ENCODE measurements at places on chromosomes 6 and 20. TPM values are rescaled to one million over a fixed set of nuclear protein-coding genes. Genes with fewer than 3 reads are reported as not detected.

Gene AAR2
- total RNA-seq = 22.0 TPM

Gene TMEM170B
- 15.0 TPM for total RNA-seq

DNA sequence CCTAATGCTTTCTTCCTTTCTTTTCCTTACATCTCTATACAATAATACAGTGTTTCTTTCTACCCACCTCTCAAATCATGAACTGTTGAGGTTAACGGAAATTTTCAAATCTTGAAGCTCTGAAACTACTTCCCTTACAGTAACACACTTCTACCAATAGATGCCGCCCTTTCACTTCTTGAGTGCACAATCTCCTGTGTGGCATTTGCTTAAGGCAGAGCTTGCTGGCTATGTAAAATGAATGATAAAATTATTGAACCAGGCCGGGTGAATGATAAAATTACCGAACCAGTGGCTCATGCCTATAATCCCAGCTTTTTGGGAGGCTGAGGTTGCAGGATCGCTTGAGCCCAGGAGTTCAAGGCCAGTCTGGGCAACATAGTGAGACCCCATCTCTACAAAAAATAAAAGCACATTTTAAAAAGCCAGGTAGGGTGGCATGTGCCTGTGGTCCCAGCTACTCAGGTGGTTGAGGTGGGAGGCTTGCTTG lies 56.8 kb downstream of the KCNS1 start:
- DNase-seq = peak; percentile 75

Gene IFNGR1
- total RNA-seq = 25.5 TPM
